LHCN-M2 (cell line): ENCODE measurements at places on chromosomes 4 and X. TPM values are rescaled to one million over a fixed set of nuclear protein-coding genes. Genes with fewer than 3 reads are reported as not detected.

TLL1 gene
- not detected in 2 replicates for total RNA-seq

NPNT gene
- not detected in 2 replicates for total RNA-seq

ARMCX2 gene
- 199 and 221 TPM in 2 replicates for total RNA-seq

LRAT gene
- total RNA-seq, result not detected in 2 replicates

ZNF732 gene
- total RNA-seq, result not detected in 2 replicates

MBNL3 gene
- total RNA-seq, result 3.2 and 3.9 TPM in 2 replicates

GAGE1 gene
- not detected in 2 replicates for total RNA-seq

CTAG1B gene
- total RNA-seq, result not detected in 2 replicates
